ENCODE measurements at places on chromosomes 1 and 21. TPM values are rescaled to one million over a fixed set of nuclear protein-coding genes. Genes with fewer than 3 reads are reported as not detected.

DNA sequence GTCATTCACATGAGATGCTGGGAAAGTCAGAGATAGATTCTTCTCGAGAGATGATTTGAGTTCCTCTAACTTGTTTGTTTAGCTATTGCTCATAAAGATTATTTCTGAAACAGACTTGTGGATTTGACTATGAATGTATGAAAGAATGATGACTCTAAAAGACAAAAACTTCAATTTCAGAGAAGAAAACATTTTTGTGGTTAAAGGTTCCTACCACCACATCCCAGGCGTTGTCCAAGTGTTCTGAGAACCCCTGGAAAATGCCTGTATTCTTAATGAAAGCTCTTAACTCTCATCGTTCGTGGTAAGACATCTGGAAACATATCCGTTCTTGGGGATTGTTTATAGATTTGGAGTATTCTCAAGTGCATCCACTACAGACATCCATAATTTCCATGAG lies 228.7 kb downstream of the BARHL2 start:
- no peak overlapping the region for H3K4me3 ChIP-seq
- H3K27ac ChIP-seq = no peak overlapping the region
- no peaks in the 10 kb centered on the region for H3K27me3 ChIP-seq

GRCh38 chr1:202073206-202073605 lies 49.5 kb upstream of the GPR37L1 start:
- H3K27me3 ChIP-seq = peaks cover 4% of the 10 kb centered on the region
- peaks cover 21% of the 10 kb centered on the region for H3K4me1 ChIP-seq
- DNase-seq = no peak
- no peak overlapping the region for H3K27ac ChIP-seq

GRCh38 chr1:29758781-29759499 lies 522.6 kb downstream of the PTPRU start:
- no peak overlapping the region for H3K27ac ChIP-seq
- no peak for DNase-seq
- no peak overlapping the region for H3K4me3 ChIP-seq
- peaks cover 7% of the 10 kb centered on the region for H3K27me3 ChIP-seq
- H3K36me3 ChIP-seq = no peaks in the 10 kb centered on the region
- no peaks in the 10 kb centered on the region for H3K4me1 ChIP-seq

GREM2 gene
- 5.4 TPM for total RNA-seq

- H3K4me1 ChIP-seq = no peaks in the 10 kb centered on the region
- H3K36me3 ChIP-seq = no peaks in the 10 kb centered on the region
- no peak overlapping the region for H3K4me3 ChIP-seq
- peaks cover 3% of the 10 kb centered on the region for H3K27me3 ChIP-seq
These were observed 9.0 kb downstream of the EPHX4 start for GRCh38 chr1:92038695-92039346.

GRCh38 chr1:213183036-213183672 lies 132.1 kb downstream of the RPS6KC1 start:
- peaks cover 21% of the 10 kb centered on the region for H3K36me3 ChIP-seq
- no peak for DNase-seq
- no peak overlapping the region for H3K27ac ChIP-seq
- no peak overlapping the region for H3K4me3 ChIP-seq
- H3K27me3 ChIP-seq = no peaks in the 10 kb centered on the region

COL6A2 gene
- total RNA-seq = 421 TPM

GRCh38 chr1:103525114-103525606 lies 339 bp upstream of the RNPC3 start:
- no peaks in the 10 kb centered on the region for H3K27me3 ChIP-seq
- peaks cover 19% of the 10 kb centered on the region for H3K36me3 ChIP-seq
- H3K27ac ChIP-seq = peak overlapping the region; percentile 77
- peak; percentile 41 for DNase-seq
- H3K4me1 ChIP-seq = peaks cover 47% of the 10 kb centered on the region
